KG1 (cell line): ENCODE measurements at places on chromosomes 12 and 14.

DNA sequence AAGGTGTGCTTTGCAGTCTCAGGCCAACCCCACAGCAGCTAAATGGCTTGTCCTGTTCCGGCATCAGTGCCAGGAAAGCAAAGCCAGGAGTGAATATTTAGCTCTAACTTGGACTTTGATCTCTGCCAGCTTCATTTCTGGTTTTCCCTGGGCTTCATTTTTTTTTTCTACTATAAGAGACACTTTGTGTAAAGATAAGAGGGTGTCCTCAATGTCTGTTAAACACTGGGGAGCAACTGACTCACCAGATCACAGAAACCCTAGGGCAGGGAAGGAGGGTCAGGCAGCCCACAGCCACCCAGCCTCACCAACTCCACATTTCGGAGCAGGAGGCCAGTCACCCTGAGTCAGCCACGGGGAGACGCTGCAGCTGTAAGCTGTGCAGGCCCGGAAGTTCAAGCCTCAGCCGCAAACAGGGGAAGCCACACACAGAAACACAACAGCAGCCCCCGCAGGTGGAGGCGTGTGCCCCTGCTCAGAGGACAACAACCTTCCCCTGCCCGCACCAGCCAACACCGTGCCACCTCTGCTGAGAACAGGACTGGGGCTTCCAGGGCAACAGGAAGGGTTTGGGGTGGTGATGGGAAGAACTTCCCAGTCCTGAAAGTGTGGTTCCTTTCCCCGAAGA, 6.3 kb downstream of the TNFRSF1A start:
- peak; percentile 60 for DNase-seq

DNA sequence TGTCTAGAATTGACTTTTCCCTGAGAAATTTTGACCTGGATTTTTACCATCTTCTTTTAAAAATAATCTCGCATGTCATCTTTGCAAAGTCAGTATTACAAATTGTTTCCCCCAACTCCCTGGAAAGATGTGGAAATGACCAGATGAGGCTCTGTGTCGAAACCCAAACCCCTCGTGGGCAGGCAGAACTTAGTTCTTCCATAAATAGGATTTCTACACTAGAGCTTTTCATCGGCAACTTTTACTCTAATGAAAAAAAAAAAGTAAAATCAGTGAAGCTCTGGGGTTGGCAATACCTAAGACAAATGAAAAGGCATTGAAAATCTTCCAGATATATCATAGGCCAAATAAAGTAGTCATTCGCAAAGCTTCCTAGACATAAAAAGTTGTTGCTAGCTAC, 17.0 kb downstream of the SSPN start:
- no peak for DNase-seq

- no peak for DNase-seq
Measured at GRCh38 chr12:3520168-3520567, 29.2 kb downstream of the PRMT8 start.

- DNase-seq, result no peak
Measured at GRCh38 chr12:23891115-23891514, 58.4 kb downstream of the SOX5 start.

GRCh38 chr12:95615749-95616148, 64.5 kb upstream of the USP44 start:
- no peak for DNase-seq
